Metanephros (tissue), 2 donors: ENCODE measurements at places on chromosomes 3 and 15. TPM values are rescaled to one million over a fixed set of nuclear protein-coding genes. Genes with fewer than 3 reads are reported as not detected.

Gene SPPL2A
- total RNA-seq, result 105 TPM

Gene FGF12
- total RNA-seq, result 3.6 TPM

Gene KNL1
- 13.7 TPM for total RNA-seq

Gene KLF15
- 15.6 TPM for total RNA-seq

Gene UCN2
- total RNA-seq, result 0.29 TPM

Gene CRYGS
- 2.9 TPM for total RNA-seq

Gene GJD2
- not detected for total RNA-seq

Gene AADAC
- 0.12 TPM for total RNA-seq

Gene CELSR3
- 0.70 TPM for total RNA-seq

Gene LYSMD2
- 6.6 TPM for total RNA-seq

Gene PATL2
- total RNA-seq, result 1.2 TPM

Gene ZNF660
- total RNA-seq, result 8.2 TPM

Gene NT5DC2
- 48.9 TPM for total RNA-seq

Gene PROK2
- total RNA-seq, result 0.82 TPM

Gene SPTBN5
- 1.4 TPM for total RNA-seq

Gene ERICH6
- total RNA-seq, result not detected

Gene CHL1
- total RNA-seq, result 23.9 TPM
